Panc1 (cell line): ENCODE measurements at places on chromosomes 16 and 17.

- DNase-seq, result no peak
These were observed 29.6 kb downstream of the DNAH3 start for GRCh38 chr16:21120976-21121520.

GRCh38 chr16:85227084-85227945, 115.0 kb upstream of the CIBAR2 start:
- no peak for DNase-seq

GRCh38 chr16:56874800-56875199, 9.8 kb downstream of the SLC12A3 start:
- DNase-seq, result no peak

DNA sequence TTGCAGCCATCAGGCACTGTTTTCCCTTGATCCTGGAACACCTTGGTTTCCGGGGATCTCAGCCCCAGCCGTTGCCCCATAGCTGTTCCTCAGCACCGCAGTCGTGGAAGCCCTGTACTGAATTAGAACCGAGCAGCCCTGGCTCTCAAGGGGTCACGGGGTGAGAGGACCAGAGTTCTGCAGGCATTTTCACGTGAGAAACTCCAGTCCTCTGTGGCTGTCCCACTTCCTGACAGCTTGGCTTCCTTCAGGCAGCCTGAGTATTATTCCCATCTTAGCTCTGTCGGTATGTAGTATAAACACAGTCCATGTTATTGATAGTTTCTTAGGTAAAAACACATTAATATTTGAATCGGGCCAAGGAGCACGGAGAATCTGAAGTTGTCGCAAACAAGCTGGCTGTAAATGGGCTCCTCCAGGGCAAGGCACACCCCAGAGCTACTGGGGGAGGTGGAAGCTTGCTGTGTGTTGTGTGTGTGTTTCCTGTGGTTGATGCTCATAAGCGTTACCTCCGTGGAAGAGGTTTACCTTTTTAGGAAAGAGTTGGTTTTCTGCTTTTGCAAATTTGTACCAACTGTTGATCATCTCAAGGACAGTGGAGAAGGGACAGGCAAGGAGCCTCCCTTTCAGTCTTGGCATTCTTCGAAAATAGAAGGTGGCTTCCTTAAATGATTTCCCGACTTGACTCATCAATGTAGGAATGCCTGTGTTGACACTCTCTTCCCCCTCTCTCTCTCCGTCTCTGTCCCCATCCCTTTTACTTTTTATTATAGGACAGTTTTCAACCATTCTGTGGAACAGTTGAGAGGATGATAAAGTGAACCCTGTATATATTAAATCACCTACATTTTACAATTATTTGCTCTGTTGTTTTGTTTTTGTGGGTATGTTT, 208.9 kb upstream of the CHMP6 start:
- DNase-seq, result no peak

GRCh38 chr17:77288115-77288619, 147.4 kb downstream of the SEC14L1 start:
- DNase-seq, result no peak

GRCh38 chr16:65713181-65713808, 591.4 kb upstream of the CDH11 start:
- no peak for DNase-seq

- DNase-seq, result no peak
These were observed 5.7 kb upstream of the MRPS23 start for GRCh38 chr17:57855391-57856035.

- no peak for DNase-seq
These were observed 176.2 kb upstream of the FOXF1 start for GRCh38 chr16:86334079-86334635.

GRCh38 chr16:19167710-19168370, at the start of gene SYT17:
SYT17 (plus strand) TSS chr16:19168240; CDS start chr16:19168647, 407 bp downstream.
- DNase-seq, result no peak

GRCh38 chr17:80917716-80918560, 73.7 kb upstream of the CHMP6 start:
- no peak for DNase-seq

DNA sequence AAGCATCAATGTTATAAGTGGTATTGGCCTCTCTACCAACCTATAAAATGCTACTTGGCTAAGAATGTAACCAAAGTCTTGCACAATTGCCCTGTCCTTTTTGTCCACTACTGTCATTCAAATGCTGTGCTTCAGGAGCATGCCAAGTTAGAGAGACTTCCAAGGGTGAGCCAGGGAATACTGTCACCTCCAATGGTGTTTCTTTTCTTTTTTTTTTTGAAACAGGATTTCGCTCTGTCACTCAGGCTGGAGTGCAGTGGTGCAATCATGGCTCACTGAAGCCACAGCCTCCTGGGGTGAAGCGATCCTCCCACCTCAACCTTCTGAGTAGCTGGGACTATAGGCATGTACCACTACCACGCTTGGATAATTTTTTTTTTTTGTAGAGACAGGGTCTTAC, 43.7 kb upstream of the ERN1 start:
- DNase-seq, result no peak
